Stimulated activated CD8-positive, alpha-beta memory T cell treated with anti-CD3 and anti-CD28 coated beads, Interleukin-15, amount 100 ng/mL, for 4 hours (primary cell): ENCODE measurements at places on chromosomes 13 and 19.

GRCh38 chr19:17052439-17052838 is 22.8 kb downstream of the HAUS8 start:
- no peak for DNase-seq

DNA sequence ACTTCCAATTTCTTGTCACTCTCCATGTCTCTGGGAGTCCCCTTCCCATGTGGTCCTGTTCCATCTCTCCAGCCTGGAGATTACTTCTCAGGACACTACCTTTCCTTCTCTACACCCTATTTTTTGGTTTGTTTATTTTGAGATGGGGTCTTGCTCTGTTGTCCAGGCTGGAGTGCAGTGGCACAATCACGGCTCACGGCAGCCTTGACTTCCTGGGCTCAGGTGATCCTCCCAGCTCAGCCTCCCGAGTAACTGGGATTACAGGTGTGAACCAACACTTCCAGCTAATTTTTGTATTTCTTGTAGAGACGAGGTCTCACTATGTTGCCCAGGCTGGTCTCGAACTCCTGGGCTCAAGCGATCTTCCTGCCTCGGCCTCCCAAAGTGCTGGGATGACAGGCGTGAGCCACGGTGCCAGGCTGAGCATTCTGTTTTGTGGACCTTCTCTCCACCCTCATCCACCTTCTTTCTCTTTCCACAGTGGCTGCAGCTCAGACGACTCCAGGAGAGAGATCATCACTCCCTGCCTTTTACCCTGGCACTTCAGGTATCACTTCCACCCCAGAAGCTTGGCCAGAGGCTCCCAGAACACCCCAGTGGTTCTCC is 644 bp downstream of the HCST start:
- no peak for DNase-seq

DNA sequence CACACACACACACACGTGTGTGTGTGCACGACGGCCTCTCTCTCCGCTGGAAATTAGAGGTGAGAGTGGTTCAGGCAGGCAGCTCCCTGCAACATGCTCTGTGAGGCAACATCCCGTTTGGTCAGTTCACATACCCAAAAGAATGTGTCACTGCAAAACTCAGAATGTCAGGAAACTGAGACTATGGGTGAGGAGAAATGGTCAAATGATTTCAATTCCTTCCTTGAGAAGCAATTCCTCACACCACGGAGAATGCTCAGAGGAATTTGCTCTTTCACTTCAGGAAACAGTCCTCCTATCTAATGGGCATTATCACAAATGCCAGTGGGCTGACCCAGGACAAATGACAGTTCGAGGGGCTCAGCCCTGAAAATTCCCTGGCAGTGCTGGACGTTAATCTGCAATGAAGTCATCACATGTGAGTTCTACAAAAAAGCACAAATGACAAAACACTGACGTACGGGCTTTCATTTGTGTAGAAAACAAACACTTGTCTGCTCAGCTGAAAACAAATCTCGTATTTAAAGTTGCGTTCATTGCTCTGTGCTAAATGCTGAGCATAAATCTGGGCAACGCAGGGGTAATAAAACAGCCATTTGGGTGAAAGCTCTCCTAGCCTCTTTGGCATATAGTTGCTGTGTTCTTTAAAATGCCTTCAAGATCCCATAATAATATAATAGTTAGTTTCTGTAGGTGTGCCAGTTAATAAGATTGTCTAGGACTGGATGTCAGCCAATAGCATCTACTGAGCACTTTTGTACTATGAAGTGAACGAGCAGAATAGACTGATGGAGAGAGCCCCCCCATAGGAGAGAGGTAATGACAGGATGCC is 18.6 kb upstream of the LATS2 start:
- no peak for DNase-seq

DNA sequence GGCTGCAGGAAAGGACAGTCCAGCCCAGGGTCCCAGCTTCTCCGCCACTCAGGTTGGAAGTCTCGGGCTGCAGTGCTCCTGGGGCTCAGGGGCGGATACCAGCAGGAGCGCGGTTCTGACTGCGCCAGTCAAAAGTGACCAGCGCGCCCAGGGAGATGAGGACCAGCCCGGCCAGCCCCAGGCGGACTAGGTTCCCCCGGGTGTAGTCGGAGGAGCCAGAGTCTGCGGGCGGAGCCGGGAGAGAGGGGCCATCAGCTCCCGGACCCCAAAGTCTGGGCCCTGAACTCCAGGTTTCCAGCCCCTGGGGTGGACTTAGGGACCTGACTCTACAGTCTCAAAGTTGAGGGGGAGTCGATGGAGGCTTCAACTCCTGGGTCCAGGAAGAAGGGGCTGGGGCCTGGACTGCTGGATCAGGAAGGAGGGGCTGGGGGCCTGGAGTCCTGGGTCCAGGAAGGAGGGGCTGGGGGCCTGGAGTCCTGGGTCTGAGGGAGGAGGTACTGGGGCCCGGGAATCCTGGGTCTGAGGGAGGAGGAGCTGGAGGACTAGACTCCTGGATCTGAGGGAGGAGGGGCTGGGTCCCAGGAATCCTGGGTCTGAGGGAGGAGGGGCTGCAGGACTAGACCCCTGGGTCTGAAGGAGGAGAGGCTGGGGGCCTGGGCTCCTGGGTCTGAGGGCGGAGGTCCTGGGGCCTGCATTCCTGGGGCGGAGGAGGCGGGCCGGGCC is 5.3 kb downstream of the OSCAR start:
- DNase-seq, result no peak

- no peak for DNase-seq
Measured at GRCh38 chr19:16470911-16471811, 609 bp downstream of the EPS15L1 start.
